Fibroblast of lung (primary cell): ENCODE measurements at places on chromosomes 2 and 18.

- DNase-seq: peak; percentile 50
Observed at GRCh38 chr2:127829845-127830246, 18.9 kb upstream of the WDR33 start.

GRCh38 chr2:143468341-143468888, 339.2 kb downstream of the ARHGAP15 start:
- DNase-seq: no peak

DNA sequence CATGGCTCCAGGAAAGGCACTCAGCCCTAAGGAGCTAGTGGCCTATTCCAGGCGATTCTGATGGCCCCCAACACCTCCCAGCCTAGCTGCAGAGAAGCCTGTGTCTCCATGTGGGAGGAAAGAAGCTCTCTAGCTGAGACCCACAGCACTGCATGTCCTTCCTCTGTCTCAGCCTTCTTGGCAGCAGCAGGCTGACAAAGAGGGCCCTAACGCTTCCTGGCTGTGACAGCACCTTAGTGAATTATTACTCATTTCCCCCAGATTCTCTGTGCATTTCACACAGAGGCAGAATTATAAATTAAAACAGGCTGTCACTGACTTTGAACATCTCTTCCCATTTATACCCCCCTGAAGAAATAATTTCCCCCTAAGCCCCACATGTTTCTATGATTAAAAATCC, 206.8 kb downstream of the CLIP4 start:
- DNase-seq: no peak

DNA sequence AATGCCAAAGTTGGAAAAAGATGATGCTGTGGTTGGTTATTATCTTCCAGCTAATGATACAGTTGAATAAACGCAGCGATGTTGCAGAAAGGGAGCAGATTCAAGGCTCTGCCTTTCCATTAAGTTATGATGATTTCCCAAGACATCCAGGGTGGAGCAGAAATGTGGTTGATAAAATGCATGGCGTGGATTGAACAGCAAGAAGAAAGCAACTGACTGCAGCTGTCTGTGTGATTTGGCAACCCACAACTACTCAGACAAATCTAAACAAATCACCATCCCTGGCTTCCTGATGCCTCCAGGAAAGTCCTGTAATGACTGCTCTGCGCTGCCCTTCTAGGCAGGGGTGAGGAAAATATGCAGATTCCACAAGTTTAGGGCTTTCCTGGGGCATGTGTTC, 166.3 kb downstream of the NRP2 start:
- DNase-seq: peak; percentile 59

DNA sequence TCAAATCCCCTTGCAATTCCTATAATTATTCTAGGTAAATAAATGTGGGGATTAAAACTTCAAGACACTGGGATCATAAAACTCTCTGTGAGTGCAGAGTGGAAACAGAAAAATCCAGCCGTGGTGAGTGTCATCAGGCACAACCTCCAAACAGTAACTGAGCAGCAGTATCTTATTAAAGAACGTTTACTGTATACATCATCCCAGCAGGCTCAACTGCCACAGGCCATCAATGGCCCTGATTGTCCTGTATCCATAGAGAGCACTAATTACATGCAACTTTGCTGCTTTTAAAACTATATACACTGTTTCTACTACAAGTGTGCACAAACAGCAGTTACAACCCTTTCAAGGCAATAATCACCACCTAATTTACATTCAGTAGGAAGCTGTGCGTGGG, 23.9 kb downstream of the GAREM1 start:
- DNase-seq: no peak

- no peak for DNase-seq
Observed at GRCh38 chr2:223123855-223124610, 72.0 kb downstream of the KCNE4 start.

DNA sequence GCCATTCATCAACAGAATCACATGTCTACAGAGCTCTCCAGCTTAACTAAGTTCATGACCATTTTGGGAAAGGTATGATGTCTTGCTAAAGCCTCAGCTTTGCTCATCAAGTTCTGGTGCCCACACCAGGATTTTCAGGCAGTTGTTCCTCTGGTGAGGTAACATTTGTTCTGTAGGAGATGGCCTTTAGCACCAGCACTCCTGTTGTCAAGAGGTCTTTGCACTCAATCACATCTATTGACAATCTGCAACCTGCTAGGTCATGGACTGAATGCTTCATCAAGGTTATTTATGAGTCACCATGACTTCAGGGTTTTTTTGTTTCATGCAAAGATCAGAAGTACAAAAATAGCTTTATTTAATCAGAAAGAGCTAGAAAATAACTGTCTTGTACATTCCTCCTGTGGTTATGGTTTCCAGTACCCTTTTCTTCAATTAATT, 36.6 kb upstream of the VIT start:
- DNase-seq: no peak

DNA sequence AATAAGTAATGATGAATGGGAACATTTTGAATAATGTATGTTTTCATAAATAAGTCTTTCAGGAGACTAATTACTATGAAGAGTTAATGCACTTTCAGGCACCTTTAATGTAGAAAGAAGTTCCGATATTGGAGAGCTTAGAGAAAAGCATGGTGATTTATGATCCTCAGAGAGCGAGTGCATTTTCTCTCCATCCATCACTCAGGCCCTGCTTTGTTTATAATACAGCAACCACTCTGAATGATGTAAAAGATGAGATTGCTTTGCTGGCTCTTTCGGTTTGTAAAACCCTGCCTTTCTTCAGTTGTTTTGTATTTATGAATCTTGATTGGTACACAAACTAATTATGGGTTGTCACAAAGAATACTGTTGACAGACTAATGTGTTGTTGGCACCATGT, 132.0 kb downstream of the NYAP2 start:
- DNase-seq: no peak

- peak; percentile 59 for DNase-seq
Observed at GRCh38 chr2:208222351-208222750, 32.5 kb downstream of the IDH1 start.

- peak; percentile 29 for DNase-seq
Observed at GRCh38 chr2:192126426-192126825, 68.3 kb downstream of the TMEFF2 start.

GRCh38 chr2:128308284-128308731, 10.4 kb downstream of the HS6ST1 start:
- no peak for DNase-seq

DNA sequence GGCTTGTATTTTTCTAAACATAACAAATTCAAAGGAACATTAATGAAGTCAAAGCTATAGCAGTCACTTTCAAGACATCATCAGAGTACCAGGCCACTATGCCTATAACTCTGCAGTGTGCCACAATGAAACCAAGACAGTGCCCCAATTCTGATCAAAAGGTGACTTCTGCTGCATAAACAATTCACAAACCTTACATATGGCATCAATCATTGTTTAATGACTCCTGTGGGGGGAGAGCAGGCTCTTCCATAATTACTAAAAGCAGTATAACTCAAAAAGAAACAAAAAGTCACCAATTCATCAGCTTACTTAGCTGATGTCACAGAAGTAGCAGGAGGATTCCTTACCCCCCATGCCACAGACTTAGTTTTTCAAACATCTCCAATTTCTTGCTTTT, 15.5 kb downstream of the LPIN2 start:
- DNase-seq: no peak

GRCh38 chr2:235839226-235839625, 329.0 kb downstream of the GBX2 start:
- DNase-seq: no peak

DNA sequence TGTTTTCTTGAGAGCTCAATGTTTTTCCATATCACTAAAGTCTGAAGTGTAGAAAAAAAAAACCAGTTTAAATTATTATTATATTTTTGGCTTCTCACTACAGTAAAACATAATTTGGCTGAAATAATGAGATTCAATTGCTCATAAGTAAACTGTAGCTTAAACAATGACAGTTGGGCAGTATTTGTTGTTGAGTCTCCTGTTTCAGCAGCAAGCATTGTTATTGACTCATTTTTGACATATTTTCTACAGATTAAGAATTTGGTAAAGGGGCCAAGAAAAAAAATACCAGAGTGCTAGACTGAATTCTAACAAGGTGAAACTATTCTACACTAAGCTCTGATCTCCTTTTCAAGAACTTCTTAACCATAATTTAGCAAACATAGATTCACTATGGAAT, 2070.4 kb upstream of the CELF4 start:
- DNase-seq: peak; percentile 16

DNA sequence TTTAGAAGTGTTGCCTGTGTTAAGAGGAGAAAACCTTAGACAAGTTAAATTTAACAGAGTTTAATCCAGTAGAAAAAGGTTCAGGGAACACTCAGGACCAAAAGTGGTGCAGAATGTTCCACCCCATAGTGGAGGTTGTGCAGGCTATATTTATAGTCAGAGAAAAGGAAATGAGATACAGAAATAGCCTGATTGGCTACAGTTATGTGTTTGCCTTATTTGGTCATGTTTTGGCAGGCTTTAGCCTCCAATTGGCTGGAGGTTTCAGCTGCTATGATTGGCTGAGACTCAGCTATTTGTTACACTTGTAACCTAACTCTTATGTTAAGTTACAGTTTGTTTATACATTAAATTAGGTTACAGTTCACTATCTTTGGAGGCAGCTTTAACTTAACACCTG, 4.2 kb downstream of the STAMBP start:
- DNase-seq: peak; percentile 41

- DNase-seq: peak; percentile 80
Observed at GRCh38 chr2:72770879-72771461, 54.9 kb downstream of the EXOC6B start.

DNA sequence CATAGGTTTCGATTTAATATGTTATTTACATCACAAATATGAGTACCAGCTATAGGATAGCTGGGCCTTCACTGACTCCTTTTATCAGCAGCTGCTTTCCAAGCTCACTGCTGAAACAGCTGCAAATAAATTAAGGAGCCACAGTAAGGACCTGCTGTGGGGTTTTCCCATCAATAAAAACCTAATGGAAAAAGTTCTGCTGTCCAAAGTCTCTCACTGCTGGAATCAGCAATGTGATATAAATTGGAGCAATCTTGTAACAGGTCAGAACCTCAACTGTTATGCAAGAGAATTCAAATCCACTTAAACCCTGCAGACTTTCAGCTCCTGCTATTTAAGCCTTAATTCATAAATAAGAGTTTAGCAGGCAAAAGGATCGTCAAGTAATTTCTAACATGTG, 61.3 kb downstream of the NEB start:
- DNase-seq: peak; percentile 1

DNA sequence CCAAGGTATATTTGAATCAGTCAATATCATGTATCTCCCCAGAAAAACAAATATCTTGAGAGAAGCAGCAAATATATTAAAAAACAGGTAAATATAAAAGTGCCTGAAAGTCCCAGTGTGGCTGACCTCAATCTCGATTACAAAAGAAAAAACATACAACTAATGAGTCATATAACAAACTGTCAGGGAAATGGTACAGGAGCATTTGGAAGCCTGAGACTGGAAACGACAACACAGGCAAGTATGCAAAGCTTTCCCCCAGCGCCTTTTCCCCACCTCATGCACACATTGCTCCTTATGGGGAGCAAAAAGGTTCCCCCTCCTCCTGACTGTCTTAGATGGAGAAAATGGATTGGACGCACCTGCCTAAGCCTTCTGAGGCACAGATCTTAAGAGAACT, 230.7 kb downstream of the TMX3 start:
- DNase-seq: peak; percentile 63

GRCh38 chr2:216348756-216349308, 23.5 kb downstream of the MARCHF4 start:
- peak; percentile 65 for DNase-seq

GRCh38 chr2:224401641-224402342, at the start of gene FAM124B:
Gene FAM124B, minus strand, starts transcription at chr2:224402107. Its CDS starts 339 bp downstream, at chr2:224401768.
- peak; percentile 81 for DNase-seq

DNA sequence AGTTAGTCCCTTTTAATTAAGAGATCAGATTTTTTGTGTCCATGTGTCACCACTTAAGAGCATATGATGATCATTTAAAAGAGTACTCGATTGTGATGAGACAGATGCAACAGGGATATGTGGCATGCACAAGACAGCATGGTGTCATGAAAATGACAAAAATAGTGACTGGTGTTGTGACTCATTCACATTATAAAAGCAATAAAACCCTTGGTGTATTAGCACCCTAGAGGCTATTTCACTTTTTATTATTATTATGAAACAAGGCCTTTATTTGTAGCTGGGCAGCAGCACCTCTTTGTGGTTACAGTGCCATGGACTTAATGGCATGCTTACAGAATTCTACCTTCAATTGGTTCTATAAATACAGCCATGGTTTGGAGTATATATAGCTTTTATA, 1296.0 kb upstream of the ZEB2 start:
- DNase-seq: no peak

GRCh38 chr2:50614056-50614455, 417.9 kb downstream of the NRXN1 start:
- peak; percentile 77 for DNase-seq

GRCh38 chr18:71485611-71486010, 1058.5 kb downstream of the CBLN2 start:
- DNase-seq: peak; percentile 77

DNA sequence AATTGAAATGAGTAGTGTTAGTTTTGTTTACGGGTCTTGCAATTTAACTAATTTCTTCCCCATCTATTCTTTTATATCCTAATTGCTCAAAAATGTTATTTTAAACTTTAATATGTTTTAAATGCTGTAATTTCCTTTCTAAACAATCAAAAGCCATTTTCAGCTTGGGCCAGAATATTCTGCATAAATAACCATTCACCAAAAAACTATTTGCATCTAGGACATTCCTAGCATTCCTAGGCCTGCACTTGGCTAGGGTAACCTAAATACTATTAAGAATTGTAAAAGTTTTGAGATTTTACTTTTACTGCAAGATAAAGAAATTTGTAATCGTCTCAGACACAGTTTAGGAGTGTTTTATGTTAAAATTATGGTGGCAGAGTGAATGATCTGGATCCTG, 7.8 kb upstream of the ETAA1 start:
- peak; percentile 62 for DNase-seq

GRCh38 chr18:54509793-54510192, 81.3 kb upstream of the DYNAP start:
- no peak for DNase-seq

GRCh38 chr2:23008440-23008839, 376.5 kb upstream of the KLHL29 start:
- DNase-seq: no peak

DNA sequence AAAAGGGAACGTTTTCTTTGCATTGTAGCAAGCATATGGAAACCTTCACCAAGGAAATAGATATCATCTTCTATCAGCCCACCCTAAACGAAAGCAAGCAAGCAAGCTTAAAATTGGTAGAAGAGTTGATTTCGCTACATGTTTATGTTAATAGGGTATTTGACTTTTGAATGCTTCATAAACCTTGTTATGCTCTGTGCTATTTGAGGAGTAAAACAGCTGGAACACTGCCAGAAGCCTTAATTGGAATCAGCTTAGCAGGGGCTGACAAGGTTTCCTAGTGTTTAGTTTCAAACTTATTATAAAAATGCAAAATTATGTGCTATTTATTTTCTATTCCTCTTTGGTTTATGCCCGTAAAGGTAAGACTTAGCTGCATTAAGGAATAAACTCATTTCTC, 70.6 kb upstream of the LINC00305 start:
- no peak for DNase-seq
